ENCODE measurements at places on chromosomes 11 and 22.
A peak's percentile ranks its signal among the peaks of the same experiment; 100 is the strongest.

GRCh38 chr11:9761441-9761945 is 97.6 kb downstream of the SWAP70 start:
- no peak for DNase-seq

GRCh38 chr11:17827006-17827405 is 92.4 kb downstream of the KCNC1 start:
- DNase-seq = peak; percentile 16

DNA sequence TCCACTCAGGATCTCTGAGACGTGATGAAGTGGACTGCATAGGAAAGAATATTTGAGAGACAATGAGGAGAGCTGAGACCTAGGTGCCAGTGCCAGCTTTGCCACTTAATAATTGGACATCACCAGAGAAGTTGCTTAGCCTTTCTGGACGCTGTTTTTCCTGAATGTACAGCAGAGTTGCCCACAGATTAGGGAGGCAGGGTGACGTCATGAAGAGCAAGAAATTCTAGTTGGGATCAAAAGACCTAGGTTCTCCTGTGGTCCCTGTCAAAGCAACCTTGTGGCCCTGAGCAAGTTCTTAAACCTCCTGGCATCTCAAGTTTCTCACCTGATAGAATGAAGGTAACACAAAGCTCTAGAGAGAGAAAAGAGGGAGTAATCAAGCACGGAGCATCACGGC is 174.6 kb upstream of the TENM4 start:
- DNase-seq = no peak

- DNase-seq = no peak
Measured at GRCh38 chr11:122888162-122888561, 5.6 kb downstream of the JHY start.

DNA sequence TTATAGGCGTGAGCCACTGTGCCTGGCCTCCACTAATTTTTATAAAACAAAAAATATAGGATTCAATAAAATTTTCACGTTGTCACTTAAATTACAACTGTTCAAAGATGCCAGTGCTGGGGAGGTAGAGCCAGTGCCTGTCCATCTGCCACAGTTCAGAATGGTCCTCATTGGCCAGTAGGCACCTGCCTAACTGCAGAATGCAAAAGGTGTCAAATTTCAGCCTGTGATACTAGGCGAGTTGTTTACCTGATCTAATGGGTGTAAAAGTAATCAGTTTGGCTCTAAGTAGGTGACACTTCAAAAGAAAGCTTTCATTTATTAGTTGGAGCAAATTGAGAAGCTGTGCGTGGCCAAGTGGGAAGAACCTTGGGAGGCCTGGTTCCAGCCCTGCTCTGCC is 2.4 kb downstream of the SMARCB1 start:
- no peak for DNase-seq

GRCh38 chr11:12150831-12151382 is 40.5 kb downstream of the MICAL2 start:
- no peak for DNase-seq

- no peak for DNase-seq
Measured at GRCh38 chr11:34245041-34245440, 112.8 kb downstream of the ABTB2 start.

- DNase-seq = no peak
Measured at GRCh38 chr11:34525098-34525497, 11.5 kb upstream of the ELF5 start.

GRCh38 chr11:15471048-15471894 is 356.5 kb downstream of the INSC start:
- DNase-seq = no peak

DNA sequence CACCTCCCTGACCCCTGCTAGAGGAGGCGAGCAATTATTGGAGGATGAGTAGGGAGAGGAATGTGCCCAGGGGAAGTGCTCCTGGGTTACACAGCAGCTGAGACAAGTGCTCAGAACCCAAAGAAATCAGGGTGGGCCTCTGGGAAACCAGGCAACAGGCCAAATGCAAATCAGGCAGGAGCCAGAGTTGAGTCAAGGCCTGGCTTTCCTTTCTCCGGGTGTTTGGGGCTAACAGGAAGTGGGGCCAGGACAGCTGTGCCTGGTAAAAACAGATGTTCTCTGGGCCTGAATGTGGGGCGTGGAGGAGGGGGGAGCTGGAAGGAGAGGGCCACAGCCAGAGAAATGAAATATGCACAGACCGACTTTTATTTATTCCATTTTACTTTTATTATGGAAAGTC is 22.0 kb downstream of the MFNG start:
- DNase-seq = no peak

- no peak for DNase-seq
Measured at GRCh38 chr11:106216281-106216680, 138.8 kb downstream of the AASDHPPT start.

- DNase-seq = no peak
Measured at GRCh38 chr22:48535868-48536540, 1291.7 kb downstream of the BRD1 start.

- no peak for DNase-seq
Measured at GRCh38 chr11:133656082-133656635, 123.9 kb upstream of the OPCML start.

GRCh38 chr22:39746600-39747262 is 146.8 kb downstream of the ENTHD1 start:
- DNase-seq = no peak

- no peak for DNase-seq
Measured at GRCh38 chr11:267491-267994, 10.7 kb upstream of the NLRP6 start.

- DNase-seq = no peak
Measured at GRCh38 chr11:77379934-77380333, 78.4 kb upstream of the GDPD4 start.

DNA sequence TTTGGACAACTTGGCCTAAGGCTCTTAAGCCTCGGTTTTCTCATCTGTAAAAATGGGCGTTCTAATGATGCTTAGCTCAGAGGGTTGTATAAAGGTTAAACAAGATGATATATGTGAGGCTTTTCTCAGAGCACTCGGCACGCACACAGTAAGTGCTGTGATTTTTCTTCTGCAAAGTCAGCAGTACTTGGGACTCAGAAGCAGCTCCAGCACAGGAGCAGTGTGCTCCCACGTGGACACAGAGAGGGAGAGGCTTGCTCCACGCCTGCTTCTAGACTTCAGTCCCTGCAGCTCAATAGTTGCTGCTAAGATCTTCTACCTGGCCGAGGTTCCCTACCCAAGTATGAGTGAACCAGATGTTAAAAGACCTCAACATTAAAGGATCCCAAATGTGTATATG is 39.9 kb upstream of the PHF21A start:
- no peak for DNase-seq

GRCh38 chr11:40246983-40247382 is 1212.5 kb downstream of the LRRC4C start:
- no peak for DNase-seq

DNA sequence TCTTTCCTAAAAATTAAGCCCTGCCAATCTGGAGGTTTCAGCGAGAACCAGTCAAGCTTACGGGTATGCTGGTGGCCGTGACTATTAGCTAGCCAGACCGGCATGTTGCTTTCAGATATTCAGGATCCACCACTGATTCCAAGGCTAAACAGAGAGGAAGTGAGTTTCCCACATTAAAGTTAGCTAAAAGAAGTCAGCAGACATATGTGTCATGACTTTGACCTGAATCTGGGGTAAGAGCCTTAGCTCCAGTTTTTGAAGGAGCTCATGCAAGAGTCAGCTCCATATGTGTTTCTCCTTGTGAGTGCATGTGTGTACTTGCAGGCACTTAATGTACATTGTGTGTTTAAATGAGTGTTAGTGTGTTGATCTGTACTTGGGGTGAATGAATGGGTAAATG is 1.4 kb downstream of the ZFPL1 start:
- no peak for DNase-seq

DNA sequence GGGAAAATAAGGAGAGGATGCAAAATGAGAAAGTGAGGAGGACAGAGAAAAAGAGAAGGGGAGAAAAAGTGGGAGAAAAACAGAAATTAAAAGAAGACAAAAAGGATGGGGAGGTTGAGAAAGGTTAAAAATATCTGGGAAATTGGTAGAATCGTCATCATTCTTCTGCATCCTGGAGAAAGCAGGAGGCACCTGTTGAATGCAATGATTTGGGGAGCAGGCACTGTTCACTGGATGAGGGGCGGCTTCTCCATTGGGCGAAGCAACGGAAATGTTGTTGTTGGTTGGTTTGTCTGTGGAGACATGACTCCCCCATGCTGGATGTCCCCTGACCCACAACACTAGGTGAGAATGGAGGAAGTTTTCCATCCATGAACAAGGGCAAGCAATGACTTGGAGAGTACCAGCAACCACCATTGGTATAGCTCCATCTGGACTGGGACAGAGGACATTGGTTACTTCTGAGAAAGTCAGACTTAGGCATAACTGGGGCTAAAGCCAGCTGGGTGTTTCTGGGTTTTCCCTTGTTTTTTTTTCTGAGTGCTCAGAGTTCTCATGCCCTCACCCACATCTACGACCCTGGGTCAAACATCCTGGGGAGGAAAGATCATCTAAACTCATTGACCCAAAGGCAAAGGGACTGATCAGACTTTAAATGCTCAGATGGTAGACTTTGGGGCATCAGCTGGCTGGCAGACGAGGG is 11.9 kb upstream of the CD44 start:
- no peak for DNase-seq
